Fibroblast of the conjunctiva (primary cell): ENCODE measurements at places on chromosomes 4 and X.
A peak's percentile ranks its signal among the peaks of the same experiment; 100 is the strongest.

GRCh38 chrX:129638917-129639316, 15.8 kb downstream of the APLN start:
- no peak for DNase-seq

DNA sequence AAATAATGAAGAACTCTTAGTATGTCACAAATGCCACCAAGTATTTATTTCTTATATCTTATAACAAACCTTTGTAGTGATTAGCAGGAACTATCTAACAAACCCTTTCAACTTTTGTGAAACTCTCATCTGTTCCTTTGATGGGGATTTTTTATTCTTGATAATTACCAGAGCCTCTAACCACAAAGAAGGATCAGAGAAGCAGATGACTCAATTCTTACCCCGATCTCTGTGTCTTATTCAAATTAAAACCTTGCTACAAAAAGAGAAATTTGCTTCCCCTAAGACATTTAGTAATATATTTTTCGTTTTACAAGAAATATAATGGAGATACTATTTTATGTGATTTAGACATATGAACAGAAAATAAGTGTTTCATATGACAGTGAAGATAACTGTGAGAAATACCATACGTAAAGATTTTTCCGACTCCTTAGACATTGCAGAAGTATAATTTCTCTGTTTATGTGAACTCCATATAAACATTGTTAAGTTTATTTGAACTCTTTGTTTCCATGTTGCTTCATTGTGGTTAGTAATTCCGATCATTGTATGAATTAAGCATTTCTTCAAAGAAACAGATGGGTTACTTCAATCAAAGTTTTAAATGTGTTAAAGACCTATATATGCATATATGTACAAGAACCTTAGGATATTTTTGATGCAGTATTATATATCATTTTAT, 205.4 kb downstream of the CFAP299 start:
- no peak for DNase-seq

- no peak for DNase-seq
These were observed 5.6 kb downstream of the TASL start for GRCh38 chrX:30572004-30572403.

- no peak for DNase-seq
These were observed 63.5 kb downstream of the DCLK2 start for GRCh38 chr4:150141756-150142155.

GRCh38 chr4:70564033-70564432, 28.0 kb upstream of the AMBN start:
- DNase-seq: no peak

- no peak for DNase-seq
These were observed 22.3 kb downstream of the AMOT start for GRCh38 chrX:112818114-112819007.

DNA sequence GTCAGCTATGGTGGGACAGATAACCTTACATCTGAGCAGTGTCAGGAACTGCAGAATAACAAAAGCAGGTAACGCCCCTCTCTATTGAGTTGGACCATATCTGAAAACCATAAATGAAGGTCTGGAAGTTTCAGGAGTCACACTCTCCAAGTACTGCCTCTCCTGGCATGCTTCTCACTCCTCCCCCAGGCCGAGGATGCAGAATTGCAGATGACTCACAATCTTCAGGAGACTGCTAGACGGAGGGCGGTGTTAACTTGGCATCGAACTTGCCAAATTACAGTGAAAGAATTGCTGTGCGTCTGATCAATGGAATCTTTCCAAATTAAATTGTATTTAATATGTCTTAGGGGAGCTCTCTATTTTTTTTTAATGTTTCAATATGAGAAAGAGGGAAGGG, 67.1 kb upstream of the TRIM2 start:
- peak; percentile 81 for DNase-seq

DNA sequence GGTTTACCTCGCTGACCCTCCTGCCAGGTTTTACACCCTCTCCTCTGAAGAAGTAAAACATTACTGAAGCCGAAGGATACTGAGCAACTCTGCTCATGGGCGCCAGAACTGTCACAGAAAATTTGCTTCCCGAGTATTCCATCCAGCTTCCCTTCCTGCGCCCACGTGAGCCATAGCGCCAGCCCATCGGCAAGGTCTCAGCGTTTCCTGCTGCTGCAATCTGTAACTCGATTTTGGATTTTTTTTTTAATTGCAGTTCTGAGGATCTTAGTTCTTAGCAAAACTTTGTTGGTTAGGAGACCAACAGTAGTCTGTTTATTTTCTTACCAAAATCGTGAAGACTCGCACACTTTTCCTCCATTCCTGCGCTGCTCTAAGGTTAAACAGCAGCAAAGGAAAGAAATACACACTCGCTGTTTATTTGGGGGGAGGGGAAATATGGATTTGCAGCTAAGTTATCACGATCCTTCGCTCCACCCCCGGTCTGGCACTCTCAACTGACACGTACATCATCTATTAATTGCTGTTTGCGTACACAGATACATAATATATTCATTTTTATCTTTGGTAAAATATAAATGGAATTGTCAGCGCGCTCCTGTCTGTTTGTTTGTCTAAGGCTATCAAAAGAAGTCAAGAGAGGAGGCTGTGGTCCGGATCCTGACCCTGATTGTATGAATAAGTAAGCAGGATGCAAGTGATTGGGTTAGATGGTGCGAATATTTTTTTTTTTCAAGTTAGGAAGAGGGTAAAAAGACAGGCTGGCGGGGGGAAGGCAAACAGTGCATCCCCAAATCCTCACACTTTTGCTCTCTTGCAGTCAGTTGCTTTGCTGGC, at the start of gene TLL1:
TSS of gene TLL1 (plus strand) at position 777 of the 837 bp plus-strand sequence. CDS start 668 bp downstream, outside the sequence.
- DNase-seq: no peak

- DNase-seq: no peak
These were observed 37.0 kb downstream of the GUCY1A1 start for GRCh38 chr4:155703486-155704247.

DNA sequence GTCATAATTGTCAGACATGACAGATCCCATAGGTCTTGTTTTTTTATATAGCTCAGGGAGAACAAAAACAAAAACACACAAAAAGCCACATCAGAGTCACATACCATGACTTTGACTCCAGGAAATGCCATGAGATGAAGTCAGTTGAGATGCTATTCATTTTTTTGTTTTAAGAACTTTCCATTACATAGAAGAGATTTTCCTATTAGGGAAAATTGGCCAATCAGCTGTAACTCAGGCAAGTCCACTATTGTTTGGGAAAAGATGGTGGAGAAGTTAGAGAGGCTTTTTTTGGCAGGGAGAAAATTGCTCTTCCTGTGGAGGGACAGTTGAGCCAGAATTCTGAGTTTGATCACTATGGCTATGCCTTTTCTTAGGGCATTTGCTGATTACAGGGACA, 72.6 kb downstream of the SMARCA5 start:
- no peak for DNase-seq

DNA sequence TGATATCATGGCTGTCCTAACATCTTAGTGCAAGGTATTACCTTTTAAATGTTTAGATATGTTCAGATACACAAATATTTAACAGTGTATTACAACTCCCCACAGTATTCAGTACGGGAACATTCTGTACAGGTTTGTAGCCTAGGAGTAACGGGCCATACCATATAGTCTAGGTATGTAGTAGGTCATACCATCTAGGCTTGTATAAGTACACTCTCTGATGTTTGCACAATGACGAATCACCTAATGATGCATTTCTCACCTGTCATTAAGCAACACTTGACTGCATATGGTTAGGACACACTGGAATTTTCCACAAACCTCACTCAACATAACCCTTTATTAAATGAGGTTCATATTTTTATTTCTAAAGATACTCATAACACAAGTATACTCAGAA, 67.7 kb downstream of the THOC2 start:
- no peak for DNase-seq

- DNase-seq: no peak
These were observed 1540.5 kb downstream of the C4orf33 start for GRCh38 chr4:130636486-130636885.

DNA sequence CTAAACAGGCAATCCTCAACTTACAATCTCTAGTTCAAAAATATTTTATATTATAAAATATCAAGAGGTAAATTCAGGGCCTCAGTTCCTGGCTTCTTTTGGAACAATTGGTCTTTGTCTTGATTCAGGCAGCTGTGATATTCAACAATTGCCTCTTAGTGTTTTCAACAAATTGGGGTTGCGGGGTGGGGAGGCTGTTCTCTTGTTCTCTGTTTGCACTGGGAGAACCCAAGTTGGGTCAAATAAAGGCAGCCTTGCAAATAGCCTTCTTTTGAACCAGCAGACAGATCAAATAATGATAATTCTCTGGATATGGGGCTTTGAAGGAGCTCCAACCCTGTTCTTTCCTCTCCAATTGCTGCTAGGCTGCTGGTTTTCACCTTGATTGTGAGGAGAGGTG, 142.5 kb downstream of the COL4A5 start:
- DNase-seq: no peak

DNA sequence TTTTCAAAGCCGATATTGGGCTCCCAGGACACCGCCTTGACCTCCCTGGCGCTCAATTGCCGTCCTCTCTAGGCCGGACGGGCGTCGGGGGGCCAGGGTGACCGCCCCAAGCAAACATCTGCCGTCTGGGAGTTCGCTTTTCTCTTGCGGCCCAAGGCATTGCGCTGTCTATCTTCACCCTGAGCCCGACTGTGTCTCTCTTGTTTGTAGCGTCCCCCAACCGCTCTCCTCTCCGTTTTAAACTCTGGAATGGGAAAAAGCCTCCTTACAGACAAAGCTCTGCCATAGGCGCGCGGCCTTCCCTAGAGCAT, 551 bp upstream of the ARX start:
- DNase-seq: no peak

DNA sequence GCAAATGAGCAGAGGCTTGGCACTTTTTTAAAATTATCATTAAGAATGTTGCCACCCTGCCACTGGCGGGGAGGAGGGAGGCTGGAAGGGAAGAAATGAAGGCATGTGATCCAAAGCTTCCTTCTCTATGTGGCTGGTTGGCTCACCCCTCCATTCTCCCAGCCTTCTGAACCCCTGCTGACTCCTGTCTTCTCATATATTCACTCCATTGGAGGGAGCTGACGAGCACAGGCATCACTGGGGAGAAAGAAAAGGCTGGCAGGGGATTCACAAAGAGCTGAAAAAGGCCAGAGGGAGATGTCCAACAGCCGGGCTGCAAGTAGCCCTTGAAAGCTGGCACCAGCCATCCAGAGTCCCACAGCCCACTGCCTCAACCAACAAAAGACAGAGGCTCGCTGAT, 495.6 kb downstream of the BCOR start:
- DNase-seq: no peak

DNA sequence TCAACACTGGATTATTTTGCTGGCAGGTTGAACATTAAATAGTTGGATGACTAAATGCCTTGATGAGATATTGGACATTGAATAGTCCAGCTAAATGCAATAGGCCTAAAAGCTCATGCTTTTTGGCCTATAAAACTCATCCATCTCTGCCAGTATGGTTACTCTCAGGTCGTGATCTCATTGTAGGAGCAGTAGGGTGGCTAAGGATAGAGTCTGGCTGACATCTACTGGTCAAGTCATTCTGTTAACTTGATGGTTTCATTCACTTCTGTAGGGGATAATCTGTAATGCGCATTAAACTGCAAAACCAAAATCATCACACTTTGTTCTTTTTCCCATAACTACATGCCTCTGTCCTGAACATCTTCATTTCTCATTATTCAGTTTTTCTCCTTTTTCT, 227.0 kb downstream of the DKK2 start:
- peak; percentile 39 for DNase-seq

GRCh38 chr4:56434599-56435139, 746 bp downstream of the PPAT start:
- DNase-seq: no peak

DNA sequence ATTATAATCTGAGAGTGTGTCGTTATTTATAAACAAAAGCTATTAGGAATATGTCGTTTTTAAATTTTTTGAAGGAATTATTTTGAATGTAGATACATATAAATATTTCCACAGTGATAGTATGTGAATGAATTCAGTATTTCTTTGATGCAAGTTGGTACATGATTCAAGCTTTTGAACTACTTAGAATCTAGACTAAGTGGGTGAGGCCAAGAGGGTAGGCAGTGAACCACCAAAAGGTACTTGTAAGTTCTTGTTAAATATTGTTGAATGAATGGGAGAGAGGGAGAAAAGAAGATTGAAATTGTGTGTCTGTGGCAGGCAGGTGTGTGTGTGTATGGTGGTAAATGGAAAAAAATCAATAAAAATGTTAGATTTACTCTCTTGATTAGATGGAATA, 69.6 kb downstream of the ARFIP1 start:
- DNase-seq: no peak

- DNase-seq: no peak
These were observed 19.9 kb upstream of the GPR173 start for GRCh38 chrX:53028678-53029077.

GRCh38 chrX:25928316-25928715, 209.8 kb upstream of the MAGEB18 start:
- no peak for DNase-seq

DNA sequence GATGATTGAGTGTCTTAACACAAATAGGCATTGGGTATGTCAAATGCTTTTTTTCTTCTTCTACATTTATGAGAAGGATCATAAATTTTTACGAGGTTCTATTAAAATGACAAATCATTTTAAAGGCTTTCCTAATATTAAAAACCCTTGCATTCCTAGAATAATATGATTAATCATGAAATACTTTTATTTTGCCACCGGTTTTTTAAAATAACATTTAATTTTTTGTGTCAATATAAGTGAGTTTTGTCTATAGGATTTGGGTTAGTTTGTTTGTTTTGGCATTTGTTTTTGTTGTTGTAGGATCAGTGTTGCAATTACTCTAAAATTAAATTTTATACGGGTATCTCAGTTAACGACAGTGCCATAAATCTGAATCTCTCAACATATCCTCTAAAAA, 169.7 kb upstream of the STK26 start:
- DNase-seq: no peak

DNA sequence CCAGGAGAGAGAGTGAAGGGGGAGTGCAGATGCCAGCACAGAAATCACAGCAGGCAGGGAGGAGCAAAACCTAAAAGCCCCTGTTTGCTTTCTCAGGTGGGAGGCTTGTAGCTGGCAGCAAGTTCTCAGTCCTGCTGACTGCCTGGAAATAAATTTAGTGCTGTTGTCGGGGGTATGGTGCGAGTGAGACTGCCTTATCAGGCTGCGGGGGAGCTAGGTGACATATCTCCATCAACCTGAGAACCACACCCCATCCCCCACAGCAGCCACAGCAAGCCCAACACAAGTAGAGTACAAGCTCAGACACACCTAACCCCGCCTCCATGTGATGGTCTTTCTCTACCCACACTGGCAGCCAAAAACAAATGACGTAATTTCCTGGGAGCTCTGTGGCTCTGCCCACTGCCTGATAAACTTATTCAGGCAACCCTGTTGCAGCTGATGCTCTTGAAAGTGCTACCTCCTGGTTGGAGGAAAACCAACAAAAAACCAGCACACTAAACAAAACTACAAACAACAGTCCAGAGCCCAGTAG, 953.4 kb upstream of the NDST4 start:
- no peak for DNase-seq
